Activated CD4-positive, alpha-beta memory T cell treated with anti-CD3 and anti-CD28 coated beads, Interleukin-2, amount 10 ng/mL, durations not matched to agents 7 days and 5 days (primary cell): ENCODE measurements at places on chromosomes 2 and 18.

GRCh38 chr2:227462462-227462951 is 9.4 kb upstream of the AGFG1 start:
- no peaks in the 10 kb centered on the region for H3K36me3 ChIP-seq
- no peak overlapping the region for H3K4me3 ChIP-seq
- DNase-seq, result no peak
- H3K27me3 ChIP-seq, result no peaks in the 10 kb centered on the region
- peaks cover 65% of the 10 kb centered on the region for H3K4me1 ChIP-seq

DNA sequence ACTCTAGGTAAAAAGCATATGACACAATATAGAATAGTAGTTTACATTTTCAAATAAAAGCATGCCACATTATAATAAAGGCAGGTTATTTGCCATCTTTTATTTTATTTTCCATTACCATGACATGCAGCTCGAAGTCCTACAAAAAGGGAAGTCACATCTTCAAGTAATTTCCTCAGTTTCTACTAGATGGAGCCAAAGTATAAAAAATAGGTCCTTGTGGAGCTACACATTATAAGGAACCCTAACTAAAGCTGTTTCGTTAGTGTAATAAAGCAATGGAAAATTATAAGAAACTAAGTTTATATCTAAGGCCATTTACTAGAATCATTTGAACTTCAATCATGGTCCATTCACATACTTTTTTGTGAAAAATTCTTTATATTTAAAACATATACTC is 674.5 kb downstream of the KCNJ3 start:
- no peak for DNase-seq
- no peak overlapping the region for H3K27ac ChIP-seq
- H3K36me3 ChIP-seq, result no peaks in the 10 kb centered on the region
- no peak overlapping the region for H3K4me3 ChIP-seq
- peaks cover 6% of the 10 kb centered on the region for H3K4me1 ChIP-seq
- H3K27me3 ChIP-seq, result peaks cover 2% of the 10 kb centered on the region

DNA sequence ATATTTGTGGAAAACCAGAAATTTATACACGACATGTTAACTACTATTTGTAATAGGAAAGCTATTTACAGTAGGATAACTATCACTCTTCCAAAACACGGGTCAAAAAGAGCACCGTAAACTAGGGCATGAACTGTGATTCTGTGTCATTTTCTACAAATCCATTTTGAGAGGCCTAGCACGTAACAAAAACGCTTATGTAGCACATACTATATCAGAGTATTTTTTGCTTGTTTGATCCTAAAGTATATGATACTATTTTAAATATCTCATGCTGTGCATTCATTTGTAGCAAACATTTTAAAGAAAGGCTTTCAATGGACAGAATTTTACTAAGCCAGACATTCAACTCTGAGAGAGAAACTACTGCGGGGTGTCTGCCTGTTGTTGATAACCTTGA is 45.1 kb downstream of the WDFY1 start:
- H3K4me3 ChIP-seq, result no peak overlapping the region
- peaks cover 67% of the 10 kb centered on the region for H3K36me3 ChIP-seq
- H3K27me3 ChIP-seq, result no peaks in the 10 kb centered on the region
- no peak overlapping the region for H3K27ac ChIP-seq

DNA sequence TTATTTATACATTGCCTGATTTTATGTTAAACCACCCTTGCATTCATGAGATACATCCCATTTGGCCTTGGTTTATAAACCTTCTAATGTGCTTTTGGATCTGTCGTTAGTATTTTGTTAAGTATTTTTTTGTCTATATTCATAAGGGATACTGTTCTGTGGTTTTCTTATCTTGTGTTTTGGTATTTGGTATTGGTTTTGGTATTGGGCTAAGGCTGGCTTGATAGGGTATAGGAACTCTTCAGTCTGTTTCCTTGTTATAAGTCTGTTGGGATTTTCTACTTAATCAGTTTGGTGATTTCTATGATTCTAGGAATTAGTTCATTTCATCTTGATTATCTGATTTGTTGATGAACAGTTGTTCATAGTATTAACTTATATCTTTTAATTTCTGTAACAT is 49.2 kb downstream of the RELCH start:
- no peaks in the 10 kb centered on the region for H3K27me3 ChIP-seq
- no peak for DNase-seq
- no peak overlapping the region for H3K4me3 ChIP-seq
- H3K4me1 ChIP-seq, result peaks cover 13% of the 10 kb centered on the region

GRCh38 chr2:127115471-127116199 is 8.7 kb upstream of the BIN1 start:
- H3K4me3 ChIP-seq, result no peak overlapping the region
- peaks cover 26% of the 10 kb centered on the region for H3K27me3 ChIP-seq
- H3K27ac ChIP-seq, result no peak overlapping the region
- no peak for DNase-seq
